Panc1 (cell line): ENCODE measurements at places on chromosomes 5 and 9.
A peak's percentile ranks its signal among the peaks of the same experiment; 100 is the strongest.

GRCh38 chr9:108662091-108662875, 193.5 kb downstream of the ACTL7B start:
- no peak for DNase-seq

GRCh38 chr9:87337335-87338087, 160.2 kb upstream of the DAPK1 start:
- DNase-seq: no peak

DNA sequence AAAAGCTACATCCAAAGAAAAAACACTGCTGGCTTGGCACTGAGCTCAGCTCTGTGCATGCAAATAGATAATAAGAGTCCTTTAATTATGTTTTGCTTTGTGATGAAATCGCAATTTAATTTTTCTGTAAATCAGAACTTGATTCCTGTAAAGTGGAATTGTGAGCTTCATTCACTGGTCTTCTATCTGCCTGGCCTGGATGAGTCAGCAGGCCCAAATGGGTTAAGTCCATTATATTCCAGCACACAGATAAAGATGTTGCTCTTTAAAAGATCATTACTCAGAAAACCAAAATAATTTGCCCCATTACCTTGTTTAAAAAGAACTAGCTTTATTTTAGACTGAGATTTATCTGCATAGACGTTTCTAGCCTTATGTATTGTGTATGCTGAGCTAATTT, 90.4 kb downstream of the CARTPT start:
- no peak for DNase-seq

DNA sequence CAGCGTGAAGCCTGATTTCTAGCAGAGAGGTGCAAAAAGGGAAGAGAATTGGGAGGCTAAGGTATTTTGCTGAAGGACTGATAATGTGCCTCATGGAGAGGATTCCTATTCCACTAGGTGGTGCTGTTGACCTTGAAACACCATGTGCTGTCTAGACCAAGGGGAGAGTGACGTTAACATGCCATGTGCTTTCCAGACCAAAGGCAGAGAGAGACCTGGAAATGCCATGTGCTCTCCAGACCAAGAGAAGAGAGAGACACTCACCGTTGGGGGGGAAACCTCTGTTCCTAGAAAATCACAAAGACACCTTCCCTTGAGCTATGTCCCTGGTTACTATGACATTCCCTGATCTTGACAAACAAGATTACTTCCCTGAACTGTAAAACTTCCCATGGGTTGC, 286.0 kb upstream of the TUSC1 start:
- DNase-seq: peak; percentile 2

- DNase-seq: no peak
Observed at GRCh38 chr9:72635197-72635596, 113.8 kb downstream of the TMC1 start.

DNA sequence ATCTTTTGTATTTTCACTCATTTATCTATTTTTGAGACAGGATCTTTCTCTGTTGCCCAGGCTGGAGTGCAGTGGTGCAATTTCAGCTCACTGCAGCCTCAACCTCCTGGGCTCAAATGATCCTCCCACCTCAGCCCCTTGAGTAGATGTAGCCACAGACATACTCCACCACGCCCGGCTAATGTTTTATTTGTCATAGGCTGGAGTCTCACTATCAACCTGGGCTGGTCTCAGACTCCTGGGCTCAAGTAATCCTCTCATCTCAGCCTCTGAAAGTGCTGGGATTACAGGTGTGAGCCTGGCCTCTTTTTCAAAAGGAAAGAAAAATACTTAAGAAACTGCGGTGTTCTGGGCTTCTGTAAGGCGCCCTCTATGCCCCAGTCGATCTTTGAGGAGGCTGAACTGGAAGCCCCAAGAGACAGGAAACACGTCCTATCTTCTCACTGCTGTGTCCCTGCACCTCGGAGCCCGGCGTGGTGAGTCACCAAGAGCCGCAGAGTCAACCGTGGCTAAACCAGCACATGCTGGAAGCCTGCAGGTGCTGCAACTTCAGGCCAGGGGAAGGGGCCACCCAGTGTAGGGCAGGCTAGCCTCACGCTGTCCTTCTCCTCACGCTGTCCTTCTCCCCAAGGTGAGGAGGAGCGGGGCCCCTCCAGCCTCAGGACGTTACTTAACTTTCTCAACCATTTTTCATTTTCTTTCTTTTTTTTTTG, 15.2 kb upstream of the LHX3 start:
- no peak for DNase-seq

- no peak for DNase-seq
Observed at GRCh38 chr5:139167533-139167932, 30.6 kb downstream of the SIL1 start.

DNA sequence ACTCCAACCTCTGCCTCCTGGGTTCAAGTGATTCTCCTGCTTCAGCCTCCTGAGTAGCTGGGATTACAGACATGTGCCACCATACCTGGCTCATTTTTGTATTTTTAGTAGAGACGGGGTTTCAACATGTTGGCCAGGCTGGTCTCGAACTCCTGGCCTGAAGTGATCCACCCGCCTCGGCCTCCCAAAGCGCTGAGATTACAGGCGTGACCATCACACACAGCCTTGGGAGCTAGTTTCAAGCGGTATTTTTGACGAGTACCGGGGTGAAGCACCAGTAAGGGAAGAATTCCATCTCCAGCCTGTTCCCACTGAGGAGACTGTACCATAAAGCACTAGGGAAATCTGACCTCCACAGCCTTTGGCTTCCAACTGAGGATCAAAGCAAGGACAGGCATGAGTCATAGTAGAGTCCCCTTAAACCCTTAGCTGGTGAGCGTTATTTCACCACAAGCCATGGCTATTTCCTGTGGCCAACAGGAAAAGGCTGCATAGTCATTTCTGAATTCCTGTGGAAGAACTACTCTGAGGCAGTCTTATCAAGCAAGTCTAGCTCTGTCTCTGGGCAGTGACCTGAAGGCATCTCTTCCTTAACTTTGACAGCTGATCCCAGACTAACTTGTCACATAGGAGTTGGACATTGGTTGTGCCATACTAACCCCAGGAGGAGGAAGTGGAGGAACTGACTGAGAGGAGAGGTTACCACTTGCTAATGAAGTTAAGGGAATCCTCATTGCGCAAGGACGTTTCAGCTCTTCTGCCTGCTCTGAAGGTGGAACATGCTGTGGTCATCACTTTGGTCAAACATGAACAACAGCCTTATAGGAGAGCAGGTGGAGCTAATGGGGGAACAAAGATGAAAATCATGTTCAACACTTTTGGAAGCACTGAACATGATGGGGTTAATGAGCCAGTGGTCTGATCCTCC, 85.8 kb upstream of the DMRT1 start:
- no peak for DNase-seq

- DNase-seq: no peak
Observed at GRCh38 chr5:51278539-51278938, 104.7 kb upstream of the ISL1 start.

GRCh38 chr9:29822458-29822857, 2249.2 kb upstream of the C9orf72 start:
- DNase-seq: no peak

GRCh38 chr9:18238752-18239447, 235.1 kb upstream of the ADAMTSL1 start:
- DNase-seq: no peak

GRCh38 chr5:128870373-128870772, 94.9 kb upstream of the SLC27A6 start:
- no peak for DNase-seq

DNA sequence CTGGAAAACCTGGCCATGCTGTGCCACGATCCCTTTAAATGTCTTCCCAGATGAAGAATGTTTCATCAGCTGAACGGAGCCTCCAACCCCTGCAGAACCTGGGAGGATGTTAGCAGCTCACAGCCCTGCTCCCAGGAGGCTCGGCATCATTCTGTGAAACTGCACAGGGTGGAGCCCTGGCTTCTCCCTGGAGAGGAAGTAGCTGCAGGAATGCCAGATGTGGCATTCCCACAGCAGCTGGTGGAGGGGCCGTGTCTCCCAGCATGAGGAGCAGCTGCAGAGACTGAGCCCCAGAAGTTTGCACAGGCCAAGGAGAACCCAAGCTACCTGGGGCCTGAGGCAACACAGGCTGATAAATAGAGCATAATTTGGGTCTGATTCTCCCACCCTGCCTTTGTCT, 165.8 kb upstream of the MAP3K1 start:
- DNase-seq: no peak

- no peak for DNase-seq
Observed at GRCh38 chr9:136328622-136329041, 1.3 kb downstream of the GPSM1 start.

DNA sequence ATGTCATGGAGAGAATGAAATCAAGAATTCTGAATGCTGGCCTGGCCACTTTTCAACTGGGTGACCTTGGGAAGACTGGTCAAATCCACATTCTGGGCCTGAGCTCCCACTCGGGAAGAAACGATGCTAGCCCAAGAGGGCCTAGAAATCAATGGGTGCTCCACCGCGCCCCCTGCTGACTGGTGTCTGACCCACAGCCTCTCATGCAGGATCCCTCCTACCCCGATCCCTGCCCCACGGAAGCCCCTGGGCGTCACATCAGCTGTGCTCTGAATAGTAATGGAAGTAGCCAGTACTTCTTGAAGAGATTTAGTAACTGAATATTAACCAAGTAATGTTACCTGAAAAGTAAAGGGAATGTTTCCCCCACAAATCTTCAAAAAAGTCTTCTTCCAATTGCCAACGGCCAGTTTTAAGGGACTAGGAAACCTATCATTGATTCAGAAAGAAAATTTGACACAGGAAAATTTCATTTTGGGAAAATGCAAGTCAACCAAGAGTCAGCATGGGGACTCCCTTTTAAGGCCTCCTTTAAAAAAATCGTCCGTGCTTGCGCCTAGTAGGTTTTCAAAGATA, 43.9 kb downstream of the CRB2 start:
- DNase-seq: no peak

- DNase-seq: no peak
Observed at GRCh38 chr9:14136047-14136635, 177.8 kb downstream of the NFIB start.

DNA sequence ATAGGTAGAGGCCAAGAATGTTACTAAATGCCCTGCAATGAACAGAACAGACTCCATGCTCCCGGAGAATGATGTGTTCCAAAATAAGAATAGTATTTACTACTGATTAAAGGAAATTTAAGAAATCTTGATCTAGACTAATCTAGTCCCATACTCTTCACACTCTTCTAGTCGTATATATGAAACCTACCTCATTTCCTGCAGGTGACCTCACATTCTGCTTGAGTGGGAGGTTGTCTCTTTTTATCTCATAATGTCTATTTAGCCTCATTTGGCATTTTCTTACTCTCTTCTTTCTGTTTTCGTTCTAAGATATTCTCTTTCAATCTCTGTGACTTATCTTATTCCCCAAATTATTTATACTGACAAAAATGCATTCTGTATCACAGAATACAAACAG, 9.2 kb upstream of the SHOC1 start:
- DNase-seq: no peak

DNA sequence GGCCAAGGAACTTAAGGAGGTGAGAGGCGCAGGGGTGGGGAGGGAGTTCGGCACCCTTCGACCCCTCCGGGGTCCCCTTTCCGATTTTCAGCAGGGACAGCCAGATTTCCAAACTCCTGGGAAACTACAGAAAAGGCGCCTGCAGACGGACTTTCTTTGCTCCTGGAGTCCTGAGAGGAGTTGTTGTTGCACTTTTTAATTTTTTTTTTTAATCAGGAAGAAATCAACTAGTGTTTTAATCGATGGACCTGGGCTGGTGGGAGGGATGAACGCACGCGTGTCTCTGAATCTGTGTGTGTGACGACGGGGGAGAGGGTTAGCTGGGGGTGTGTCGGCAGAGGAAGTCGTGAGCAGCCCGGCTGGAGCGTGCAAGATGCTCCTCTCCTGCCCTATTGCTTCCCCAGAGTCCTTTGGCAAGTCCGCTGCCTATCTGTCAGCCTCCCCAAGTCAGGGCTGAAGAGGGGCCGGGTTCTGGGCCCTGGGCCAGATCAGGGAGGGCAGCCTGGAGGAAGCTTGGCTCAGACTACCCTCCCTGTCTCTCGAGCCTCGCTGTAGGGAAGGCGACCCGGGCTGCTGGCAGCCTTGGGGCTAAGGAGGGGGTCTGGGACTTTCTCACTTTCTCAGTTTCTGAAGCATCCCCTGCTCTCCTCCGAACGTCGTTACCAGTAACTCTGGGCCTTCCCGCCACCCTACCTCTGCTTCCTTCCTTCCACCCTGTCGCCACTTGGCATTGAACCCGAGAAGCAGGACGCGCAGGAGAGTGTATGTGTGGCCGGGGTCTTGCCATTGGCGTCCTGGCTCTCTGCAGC, 731 bp downstream of the PRR16 start:
- no peak for DNase-seq

- DNase-seq: no peak
Observed at GRCh38 chr5:170141636-170142035, 35.9 kb downstream of the FOXI1 start.

- DNase-seq: no peak
Observed at GRCh38 chr9:24961762-24962161, 416.1 kb upstream of the IZUMO3 start.

DNA sequence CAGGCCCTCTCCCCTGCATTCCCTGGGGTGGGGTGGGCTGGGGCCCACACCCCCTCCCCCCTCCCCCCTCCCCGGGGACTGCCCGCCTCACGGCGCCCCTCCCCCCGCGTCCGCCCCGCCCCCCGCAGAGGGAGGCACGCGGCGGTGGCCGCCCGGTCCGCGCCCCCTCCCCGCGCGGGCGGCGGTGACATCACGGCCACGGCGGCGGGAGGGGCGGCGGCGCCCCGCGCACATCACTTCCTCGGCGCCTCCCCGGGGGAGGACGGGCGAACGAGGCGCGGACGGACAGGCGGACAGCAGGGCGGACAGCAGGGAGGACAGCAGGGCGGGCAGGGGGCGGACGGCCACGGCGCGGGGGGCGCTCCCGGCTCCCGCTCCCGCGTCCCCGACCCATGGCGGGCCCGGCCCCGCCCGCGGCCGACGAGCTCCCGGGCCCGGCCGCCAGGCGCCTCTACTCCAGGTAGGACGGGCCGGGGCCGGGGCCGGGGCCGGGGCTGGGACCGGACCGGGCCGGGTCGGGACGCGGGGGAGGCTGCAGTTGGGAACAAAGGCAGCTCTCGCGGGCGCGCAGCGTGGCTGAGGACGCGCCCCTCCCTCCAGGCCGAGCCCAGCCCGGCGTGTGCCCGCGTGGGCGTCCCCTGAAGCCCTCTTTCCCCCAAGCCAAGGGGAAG, at the start of gene GPSM1:
Gene GPSM1 (plus strand): TSS at position 236 of the 671 bp plus-strand sequence. CDS start 157 bp downstream, at position 393.
- DNase-seq: no peak

- DNase-seq: no peak
Observed at GRCh38 chr5:10474521-10475075, 32.9 kb downstream of the ROPN1L start.
